Glutamatergic neuron (in vitro differentiated cells): ENCODE measurements at places on chromosomes 7 and 10. TPM values are rescaled to one million over a fixed set of nuclear protein-coding genes. Genes with fewer than 3 reads are reported as not detected.

GRCh38 chr7:87058744-87059524 lies 520 bp downstream of the ELAPOR2 start:
- DNase-seq: no peak

- no peak for DNase-seq
These were observed 8.0 kb downstream of the VSTM4 start for GRCh38 chr10:49107111-49107886.

GRCh38 chr7:128121711-128122530 lies 90.7 kb upstream of the LRRC4 start:
- DNase-seq: no peak

The HOXA7 gene
- total RNA-seq: not detected

The PKD2L1 gene
- total RNA-seq: 0.44 TPM

DNA sequence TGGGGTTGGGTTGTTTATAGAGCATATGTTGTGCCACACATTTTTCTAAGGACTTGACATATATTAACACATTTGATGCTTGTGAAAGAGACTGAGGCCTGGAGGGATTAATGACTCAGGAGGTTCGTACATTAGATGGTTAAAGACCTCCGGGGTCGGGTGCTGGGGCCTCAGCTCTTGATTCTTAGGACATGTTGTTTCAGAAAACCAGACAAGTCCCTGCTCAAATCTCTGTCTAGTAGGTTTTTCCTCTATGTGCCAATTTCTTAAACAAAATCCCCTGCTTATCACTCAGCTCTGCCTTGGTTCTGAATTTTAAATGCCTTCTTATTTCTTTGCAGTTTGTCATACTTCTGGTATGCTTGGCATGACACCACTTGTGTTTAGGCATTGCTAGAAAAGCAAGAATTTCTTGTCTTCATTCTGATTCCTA lies 5.8 kb downstream of the UPP1 start:
- no peak for DNase-seq
